ENCODE measurements at places on chromosomes 4 and X. TPM values are rescaled to one million over a fixed set of nuclear protein-coding genes. Genes with fewer than 3 reads are reported as not detected.

GRCh38 chr4:183626168-183626567 is 32.8 kb downstream of the RWDD4 start:
- no peak for DNase-seq

DNA sequence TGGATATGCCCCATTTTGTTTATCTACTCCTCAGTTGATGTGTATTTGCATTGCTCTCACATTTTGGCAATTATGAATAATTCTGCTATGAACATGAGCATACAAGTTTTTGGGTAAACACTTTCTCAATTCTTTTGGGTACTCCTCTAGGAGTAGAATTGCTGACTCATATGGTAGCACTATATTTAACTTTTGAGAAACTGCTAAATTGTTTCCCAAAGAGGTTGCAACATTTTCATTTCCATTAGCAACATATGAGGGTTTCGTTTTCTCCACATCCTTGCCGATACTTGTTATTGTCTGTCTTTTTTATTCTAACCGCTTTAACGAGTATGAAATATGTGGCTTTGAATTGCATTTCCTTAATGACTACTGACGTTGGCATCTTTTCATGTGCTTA is 185.4 kb downstream of the TSPAN5 start:
- no peak for DNase-seq

DNA sequence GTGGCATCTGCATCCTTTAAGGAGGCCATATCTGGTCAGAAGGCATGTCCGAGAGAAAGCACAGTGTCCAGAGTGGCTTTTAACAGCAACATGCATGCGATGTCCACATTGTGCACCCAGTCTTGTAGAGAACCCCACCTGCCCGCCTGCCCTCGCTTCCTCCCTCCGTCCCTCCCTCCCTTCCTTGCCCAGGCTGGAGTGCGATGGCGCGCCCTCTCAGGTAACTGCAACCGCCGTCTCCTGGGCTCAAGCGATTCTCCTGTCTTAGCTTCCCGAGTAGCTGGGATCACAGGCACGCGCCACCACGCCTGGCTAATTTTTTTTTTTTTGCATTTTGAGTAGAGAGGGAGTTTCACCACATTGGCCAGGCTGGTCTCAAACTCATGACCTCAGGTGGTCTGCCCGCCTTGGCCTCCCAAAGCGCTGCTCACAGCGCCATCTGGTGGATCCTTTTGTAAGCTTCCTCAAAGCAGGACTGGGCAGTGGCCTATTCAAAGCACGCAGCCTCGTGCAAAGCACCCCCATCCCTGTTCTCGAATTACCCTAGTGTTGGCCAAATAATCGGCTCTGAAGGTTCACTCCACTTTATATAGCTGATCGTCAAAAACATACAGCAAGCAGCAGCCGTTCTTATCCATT is 15.0 kb downstream of the BRCC3 start:
- DNase-seq = no peak

GRCh38 chr4:140331876-140332275 is 41.6 kb upstream of the SCOC start:
- no peak for DNase-seq

- no peak for DNase-seq
Observed at GRCh38 chrX:150543230-150544155, 24.9 kb upstream of the MTM1 start.

GRCh38 chr4:24241511-24241910 is 342.8 kb downstream of the DHX15 start:
- DNase-seq = no peak

- no peak for DNase-seq
Observed at GRCh38 chr4:100557306-100557705, 39.5 kb upstream of the EMCN start.

DNA sequence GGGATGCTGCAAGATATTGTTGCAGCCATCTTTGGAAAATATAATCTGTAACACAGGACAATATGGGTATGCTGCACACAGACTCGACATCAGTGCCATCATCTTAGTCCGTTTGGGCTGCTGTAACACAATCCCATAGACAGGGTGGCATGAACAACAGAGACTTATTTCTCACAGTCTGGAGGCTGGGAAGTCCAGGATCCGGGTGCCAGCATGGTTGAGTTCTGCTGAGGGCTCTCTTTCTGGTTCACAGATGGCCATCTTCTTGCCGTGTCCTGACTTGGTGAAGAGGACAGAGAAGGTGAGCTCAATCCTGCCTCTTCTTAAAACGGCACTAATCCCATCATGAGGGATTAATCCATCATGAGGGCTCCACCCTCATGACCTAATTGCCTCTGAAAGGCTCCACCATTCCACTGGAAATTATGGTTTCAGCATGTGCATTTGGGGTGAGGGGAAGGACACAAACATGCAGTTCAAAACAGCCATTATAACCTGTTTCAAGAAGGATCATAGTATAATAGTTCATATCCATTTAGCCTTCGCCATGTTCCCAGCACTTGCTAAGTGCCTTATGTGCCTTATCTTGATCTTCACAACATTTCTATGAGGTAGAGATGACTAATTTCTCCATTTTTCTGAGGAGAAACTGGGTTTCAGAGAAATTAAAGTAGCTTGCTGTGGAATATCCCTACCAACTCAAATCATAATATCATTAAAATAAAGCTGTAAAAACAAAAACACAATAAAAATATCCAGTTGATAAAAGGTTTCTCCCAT is 27.9 kb upstream of the SPP1 start:
- DNase-seq = no peak

- no peak for DNase-seq
Observed at GRCh38 chrX:21905953-21906352, 34.6 kb upstream of the SMS start.

DNA sequence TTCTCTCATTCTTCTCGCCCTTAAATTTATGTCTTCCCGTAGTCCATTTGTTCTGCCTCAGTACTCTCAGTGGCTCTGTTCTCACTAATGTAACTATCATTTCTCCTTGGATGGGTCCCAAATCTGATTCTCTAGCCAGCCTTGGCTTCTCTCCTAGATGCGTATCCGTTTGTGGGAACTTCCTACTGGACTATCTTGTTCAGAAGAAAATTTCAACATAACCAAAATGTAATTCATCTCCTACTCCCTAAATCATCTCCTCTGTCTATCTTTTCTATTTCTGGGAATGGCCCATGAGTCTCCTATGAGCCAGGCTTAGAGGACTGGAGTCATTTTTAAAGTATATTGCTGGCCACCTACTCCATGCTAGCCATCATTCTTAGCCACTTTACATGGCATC is 4.4 kb upstream of the C4orf36 start:
- DNase-seq = no peak

PAGE5 gene
- total RNA-seq = not detected

UGT2B15 gene
- not detected for total RNA-seq

XAGE2 gene
- total RNA-seq = 0.69 TPM

HEPH gene
- 20.9 TPM for total RNA-seq

SLC49A3 gene
- total RNA-seq = 3.2 TPM
